Inflammatory macrophage treated with lipopolysaccharide for 1 hour (primary cell): ENCODE measurements at places on chromosomes 11 and 22.
A peak's percentile ranks its signal among the peaks of the same experiment; 100 is the strongest.

DNA sequence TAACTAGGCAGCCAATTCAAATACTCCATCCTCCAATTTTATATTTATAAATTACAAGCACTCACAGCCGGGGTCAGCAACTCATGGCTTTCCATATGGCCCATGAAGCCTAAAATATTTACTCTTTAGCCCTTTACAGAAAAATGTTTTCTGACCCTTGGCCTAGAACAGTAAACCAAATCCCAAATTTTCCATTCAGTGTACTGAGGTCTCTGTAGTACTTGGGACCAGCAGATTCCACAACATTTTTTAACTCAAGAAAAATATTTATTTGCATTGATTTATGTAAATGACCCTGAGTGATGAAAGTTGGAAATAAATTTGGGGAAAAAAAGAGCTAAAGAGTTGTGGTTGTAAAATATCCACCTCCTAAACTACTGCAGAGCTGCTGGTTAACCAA, 82.6 kb downstream of the SLC1A2 start:
- DNase-seq: no peak

DNA sequence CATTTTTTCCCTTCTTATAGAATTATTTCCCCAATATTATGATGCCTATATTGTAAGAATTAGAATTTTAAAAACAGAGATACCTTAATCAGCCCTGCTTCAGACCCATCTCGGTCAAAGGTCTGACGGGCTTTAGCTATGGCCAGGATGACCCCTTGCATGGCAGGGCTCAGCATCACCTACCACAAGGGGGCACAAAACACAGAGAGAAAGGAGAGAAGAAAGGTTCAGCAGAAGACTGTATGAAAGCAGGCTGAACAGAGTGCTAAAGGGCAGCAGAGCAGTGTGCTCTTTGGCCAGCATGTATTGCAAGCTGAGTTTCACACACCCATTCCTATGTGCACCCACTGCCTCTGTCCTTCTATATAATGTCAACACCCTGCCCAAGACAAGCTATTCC, 26.8 kb downstream of the CLDN25 start:
- DNase-seq: no peak

DNA sequence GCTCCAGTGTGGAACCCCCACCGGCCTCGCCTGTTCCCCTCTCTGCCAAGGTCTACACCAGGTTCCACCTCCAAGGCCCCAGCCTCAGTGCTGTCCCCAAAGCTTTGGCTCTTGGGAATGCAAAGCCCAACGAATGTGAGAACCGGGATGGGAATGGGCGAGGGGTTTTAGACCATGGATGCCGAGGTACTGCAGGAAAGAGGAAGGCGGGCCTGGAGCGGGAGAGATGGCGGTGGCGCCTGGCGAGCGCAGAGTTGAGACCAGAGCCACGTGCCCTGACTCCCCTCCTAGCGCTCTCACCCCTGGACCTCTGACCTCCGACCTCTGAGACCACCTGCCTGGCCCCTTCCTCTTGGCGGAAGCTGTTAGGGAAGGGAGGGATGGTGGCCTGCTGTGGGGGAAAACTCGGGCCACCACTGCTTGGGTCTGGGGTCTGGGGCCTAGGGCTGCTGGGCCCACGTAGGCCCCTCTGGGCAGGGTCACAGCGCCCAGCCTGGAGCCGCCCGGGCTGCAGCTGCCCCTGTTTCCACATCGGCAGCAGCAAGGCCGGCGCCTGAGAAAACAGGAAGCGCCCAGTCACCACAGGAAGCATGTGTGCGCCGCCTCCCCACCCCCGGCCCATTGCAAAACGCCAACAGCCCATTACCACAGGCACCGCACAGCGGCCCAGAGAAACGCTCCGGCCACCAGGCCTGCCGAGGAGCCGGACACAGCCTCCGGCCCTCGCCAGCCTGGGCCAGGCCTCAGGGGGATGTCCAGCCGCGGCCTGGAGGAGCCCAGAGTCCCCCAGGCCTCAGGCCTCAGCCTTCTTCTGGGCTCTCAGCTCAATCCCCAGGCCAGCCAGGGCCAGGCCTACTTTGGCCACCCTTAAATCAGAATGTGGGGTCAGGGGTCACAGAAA, 13.8 kb upstream of the SLC39A13 start:
- peak; percentile 89 for DNase-seq

- DNase-seq: peak; percentile 67
These were observed 717 bp downstream of the OSM start for GRCh38 chr22:30265823-30266444.

DNA sequence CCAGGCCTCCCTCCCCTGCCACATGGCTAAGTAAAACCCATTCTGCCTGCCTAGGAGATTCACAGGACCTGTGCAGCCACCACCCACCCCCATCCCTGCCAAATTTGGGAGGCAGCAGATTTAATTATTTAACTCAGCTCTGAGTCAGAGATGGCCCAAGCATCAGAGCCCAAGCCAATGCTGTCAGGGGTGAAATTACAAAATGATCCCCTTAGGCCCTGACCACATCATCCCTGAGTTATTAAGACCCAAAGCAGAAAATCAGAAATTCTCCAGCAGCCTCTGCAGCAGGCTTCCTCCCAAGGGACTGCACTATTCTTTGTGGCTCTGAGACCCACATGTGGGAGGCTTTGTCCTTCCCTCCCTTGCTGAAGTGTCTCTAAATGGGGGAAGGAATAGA, 52.8 kb upstream of the RRAS2 start:
- DNase-seq: no peak

DNA sequence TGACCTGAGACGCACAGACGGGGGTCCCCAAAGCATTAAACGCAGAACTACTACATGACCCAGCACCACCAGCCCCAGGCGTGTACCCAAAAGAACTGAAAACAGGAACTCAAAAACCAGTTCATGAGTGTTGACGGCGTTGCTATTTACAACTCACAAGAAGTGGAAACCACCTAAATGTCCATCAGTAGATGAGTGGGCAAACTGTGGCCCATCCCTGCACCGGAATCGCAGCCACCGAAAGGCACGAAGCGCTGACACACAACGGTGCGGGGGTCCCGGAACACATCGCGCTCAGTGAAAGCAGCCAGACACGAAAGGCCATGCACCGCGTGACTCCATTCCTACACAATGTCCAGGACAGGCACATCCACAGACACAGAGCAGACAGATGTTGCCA, 79.2 kb downstream of the TRMU start:
- DNase-seq: no peak

GRCh38 chr11:55719608-55720160, 53.6 kb upstream of the OR5D13 start:
- DNase-seq: no peak

GRCh38 chr11:94583866-94584500, 16.8 kb downstream of the PIWIL4 start:
- peak; percentile 97 for DNase-seq

GRCh38 chr22:46018859-46019258, 41.9 kb upstream of the WNT7B start:
- DNase-seq: no peak

- no peak for DNase-seq
These were observed 18.6 kb upstream of the NAP1L4 start for GRCh38 chr11:3010521-3011275.

GRCh38 chr11:88849368-88849767, 216.4 kb downstream of the GRM5 start:
- no peak for DNase-seq

DNA sequence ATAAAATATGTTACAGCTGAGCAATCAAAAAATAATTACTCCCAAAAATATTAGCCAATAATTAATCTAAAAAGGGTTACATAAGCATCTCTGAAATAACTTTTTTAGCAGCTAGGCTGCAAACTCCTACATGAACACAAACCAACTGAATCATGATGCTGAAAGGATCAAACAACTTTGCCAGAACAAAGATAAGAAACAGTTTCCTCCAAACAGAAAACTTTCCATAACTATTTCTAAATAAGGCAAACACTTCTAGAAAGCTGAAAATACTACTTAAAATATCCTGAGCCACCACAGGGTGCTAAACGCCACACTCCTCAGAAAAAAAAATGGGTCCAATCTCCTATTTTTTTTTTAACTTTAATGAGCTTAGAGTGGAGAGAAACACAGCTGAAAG, 68.6 kb upstream of the ARHGAP32 start:
- DNase-seq: no peak
